ENCODE measurements at places on chromosomes 3 and 15. TPM values are rescaled to one million over a fixed set of nuclear protein-coding genes. Genes with fewer than 3 reads are reported as not detected.
A peak's percentile ranks its signal among the peaks of the same experiment; 100 is the strongest.

GRCh38 chr3:141353652-141354495, 14.4 kb upstream of the ZBTB38 start:
- H3K27ac ChIP-seq = peak overlapping the region; percentile 55
- no peaks in the 10 kb centered on the region for H3K36me3 ChIP-seq
- no peak overlapping the region for H3K4me3 ChIP-seq
- H3K4me1 ChIP-seq = peaks cover 15% of the 10 kb centered on the region
- H3K27me3 ChIP-seq = no peaks in the 10 kb centered on the region

DNA sequence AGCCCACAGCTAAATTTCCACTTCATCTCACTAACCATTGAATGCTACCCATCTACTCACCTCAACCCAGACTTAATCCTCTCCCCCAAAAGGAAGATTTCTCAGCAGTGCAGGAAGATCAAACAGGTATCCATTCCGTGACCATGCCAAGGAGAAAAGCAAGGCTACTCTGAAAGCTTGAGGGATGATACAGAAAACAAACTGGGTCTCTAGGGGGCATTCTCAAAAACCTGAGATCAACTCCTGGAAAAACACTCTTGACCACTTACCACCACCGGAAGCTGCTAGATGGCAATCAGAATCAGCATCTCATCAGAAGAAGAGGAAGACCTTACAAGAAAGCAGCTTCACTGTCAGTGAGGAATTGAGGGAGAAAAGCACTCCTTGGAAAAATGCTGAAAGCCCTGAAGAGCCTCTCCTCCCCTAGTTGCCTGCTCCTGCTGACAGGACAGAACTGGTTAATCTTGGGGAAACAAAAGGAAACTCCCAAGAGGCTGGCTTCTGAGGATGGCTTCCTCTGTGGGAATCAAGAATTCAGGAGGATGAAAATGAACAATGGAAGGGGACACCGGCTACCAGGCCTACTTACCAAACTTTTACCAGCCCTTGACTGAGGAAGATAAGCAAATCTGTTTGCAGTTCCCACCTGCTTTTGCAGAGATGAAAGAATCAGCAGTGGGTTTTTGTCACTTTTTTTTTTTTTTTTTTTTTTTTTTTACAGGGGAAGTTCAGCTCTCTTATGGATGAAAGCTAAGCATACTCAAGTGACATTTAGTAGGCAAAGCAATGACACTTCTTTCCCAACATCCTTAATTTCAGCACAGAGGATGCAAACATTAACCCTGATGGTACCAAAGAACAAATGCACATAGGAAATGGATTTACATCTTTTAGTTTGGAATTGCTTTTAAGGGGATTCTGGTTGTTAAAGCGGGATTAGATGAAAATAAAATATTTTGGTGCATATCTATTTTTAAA, at the start of gene ATP8B4:
Gene ATP8B4 (minus strand): TSS at position 171 of the 978 bp plus-strand sequence. CDS start 12,267 bp downstream, outside the sequence.
- peak within 1 kb of the TSS; percentile 88 for H3K27ac ChIP-seq
- no peaks in the 10 kb centered on the region for H3K36me3 ChIP-seq
- DNase-seq = peak; percentile 77
- H3K27me3 ChIP-seq = no peaks in the 10 kb centered on the region
- H3K4me1 ChIP-seq = peaks cover 24% of the 10 kb centered on the region
- H3K4me3 ChIP-seq = peak within 1 kb of the TSS; percentile 11

RASSF1 gene
- total RNA-seq = 13.7 TPM

STAC gene
- total RNA-seq = 9.6 TPM

Data from neural progenitor cell (in vitro differentiated cells).